ENCODE measurements at places on chromosomes 2 and 18. TPM values are rescaled to one million over a fixed set of nuclear protein-coding genes. Genes with fewer than 3 reads are reported as not detected.

GRCh38 chr2:44553456-44553855 lies 191.7 kb downstream of the CAMKMT start:
- peaks cover 16% of the 10 kb centered on the region for H3K36me3 ChIP-seq
- H3K27ac ChIP-seq: no peak overlapping the region
- DNase-seq: no peak
- no peaks in the 10 kb centered on the region for H3K4me1 ChIP-seq

The EPB41L3 gene
- polyA plus RNA-seq: 0.21 TPM

The CNRIP1 gene
- not detected for polyA plus RNA-seq

DNA sequence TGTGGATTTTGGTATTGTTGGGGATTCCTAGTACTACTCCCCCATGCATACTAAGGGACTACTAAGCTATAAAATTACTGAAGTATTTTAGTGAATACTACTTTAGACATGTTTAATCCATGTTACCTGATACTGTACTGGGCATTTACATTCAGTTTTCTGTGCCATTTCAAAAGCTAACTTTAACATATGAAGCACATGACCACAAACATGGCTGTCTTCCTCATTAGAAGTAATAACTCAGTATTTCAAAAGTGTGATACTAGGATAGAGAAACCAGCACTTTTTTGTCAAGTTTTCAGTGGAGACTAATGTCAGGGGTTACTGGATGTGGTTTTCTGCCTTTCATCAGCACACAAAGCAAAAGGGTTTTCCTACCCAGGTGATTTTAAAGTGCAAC lies 27.9 kb downstream of the WDR33 start:
- H3K4me3 ChIP-seq: no peak overlapping the region
- H3K27me3 ChIP-seq: no peaks in the 10 kb centered on the region
- H3K27ac ChIP-seq: no peak overlapping the region

Measured in naive B cell (primary cell).